Ascending aorta (tissue), 2 donors: ENCODE measurements at places on chromosomes 11 and 22.

DNA sequence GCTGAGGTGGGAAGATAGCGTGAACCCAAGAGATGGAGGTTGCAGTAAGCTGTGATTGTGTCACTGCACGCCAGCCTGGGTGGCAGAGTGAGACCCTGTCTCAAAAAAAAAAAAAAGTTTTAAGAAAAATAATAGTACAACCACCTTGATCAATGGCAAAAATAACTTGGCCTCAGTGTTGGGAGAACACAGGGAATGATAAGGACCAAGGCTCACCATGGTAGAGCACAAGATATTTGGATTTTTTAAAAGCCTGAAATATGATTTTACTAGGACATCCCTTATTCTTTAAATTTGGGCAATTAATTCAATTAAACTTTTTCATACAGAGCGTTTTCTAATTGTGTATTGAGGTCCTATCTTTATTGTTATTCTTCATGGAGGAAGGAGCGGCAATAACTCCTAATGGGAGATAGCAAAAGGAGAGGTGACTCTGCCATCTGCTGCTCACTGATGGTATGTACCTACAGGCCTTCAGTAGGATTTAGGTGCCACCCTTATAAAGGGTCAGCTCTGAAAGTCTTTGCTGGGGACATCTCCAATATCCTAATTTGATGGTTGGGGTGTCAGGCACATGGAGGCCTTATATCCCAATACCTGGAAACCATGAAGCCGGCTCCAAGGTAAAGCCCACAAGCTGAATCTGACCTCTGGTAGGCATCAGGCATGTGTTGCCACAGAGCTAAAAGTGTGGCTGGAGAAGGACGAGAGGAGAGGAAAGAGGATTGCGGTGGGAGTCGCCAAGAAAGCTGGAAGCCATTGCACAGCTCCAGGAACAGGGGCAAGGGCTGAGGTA is 21.9 kb upstream of the POLD3 start:
- H3K4me1 ChIP-seq: no peaks in the 10 kb centered on the region
- H3K27ac ChIP-seq: no peak overlapping the region
- no peak overlapping the region for H3K4me3 ChIP-seq
- no peaks in the 10 kb centered on the region for H3K36me3 ChIP-seq
- no peaks in the 10 kb centered on the region for H3K27me3 ChIP-seq

GRCh38 chr11:2118677-2119076 is 20.5 kb downstream of the IGF2 start:
- H3K27ac ChIP-seq: no peak overlapping the region
- no peaks in the 10 kb centered on the region for H3K4me1 ChIP-seq
- peaks cover 5% of the 10 kb centered on the region for H3K27me3 ChIP-seq
- H3K36me3 ChIP-seq: no peaks in the 10 kb centered on the region
- no peak for DNase-seq
- H3K4me3 ChIP-seq: no peak overlapping the region

- no peak overlapping the region for H3K27ac ChIP-seq
- H3K27me3 ChIP-seq: no peaks in the 10 kb centered on the region
- H3K4me1 ChIP-seq: no peaks in the 10 kb centered on the region
- H3K4me3 ChIP-seq: no peak overlapping the region
Observed at GRCh38 chr11:13054278-13054677, 45.2 kb downstream of the RASSF10 start.

- H3K36me3 ChIP-seq: peaks cover 18% of the 10 kb centered on the region
- no peak overlapping the region for H3K27ac ChIP-seq
- DNase-seq: no peak
- no peak overlapping the region for H3K4me3 ChIP-seq
- H3K27me3 ChIP-seq: no peaks in the 10 kb centered on the region
- H3K4me1 ChIP-seq: peaks cover 3% of the 10 kb centered on the region
Observed at GRCh38 chr11:111623527-111624030, 21.3 kb downstream of the SIK2 start.

- no peaks in the 10 kb centered on the region for H3K27me3 ChIP-seq
- no peak overlapping the region for H3K4me3 ChIP-seq
- no peak for DNase-seq
- H3K27ac ChIP-seq: no peak overlapping the region
Observed at GRCh38 chr11:115452241-115452640, 52.0 kb downstream of the CADM1 start.

GRCh38 chr11:93548679-93549319 is 5.6 kb upstream of the SMCO4 start:
- H3K4me1 ChIP-seq: no peaks in the 10 kb centered on the region
- H3K36me3 ChIP-seq: no peaks in the 10 kb centered on the region
- no peak overlapping the region for H3K27ac ChIP-seq
- DNase-seq: no peak

- DNase-seq: no peak
- no peak overlapping the region for H3K4me3 ChIP-seq
- H3K4me1 ChIP-seq: no peaks in the 10 kb centered on the region
Observed at GRCh38 chr11:1348796-1349326, 39.4 kb upstream of the TOLLIP start.

GRCh38 chr11:94417386-94417987 is 16.3 kb upstream of the GPR83 start:
- H3K4me3 ChIP-seq: no peak overlapping the region
- DNase-seq: no peak
- H3K27me3 ChIP-seq: no peaks in the 10 kb centered on the region
- no peak overlapping the region for H3K27ac ChIP-seq

GRCh38 chr11:34632105-34632791 is 11.4 kb downstream of the EHF start:
- H3K27me3 ChIP-seq: no peaks in the 10 kb centered on the region
- no peak overlapping the region for H3K4me3 ChIP-seq
- DNase-seq: no peak
- H3K27ac ChIP-seq: no peak overlapping the region

- H3K27ac ChIP-seq: peak overlapping the region; percentile 83
- H3K36me3 ChIP-seq: peaks cover 7% of the 10 kb centered on the region
- DNase-seq: no peak
- peaks cover 5% of the 10 kb centered on the region for H3K27me3 ChIP-seq
Observed at GRCh38 chr11:125902277-125902926, 604 bp downstream of the PUS3 start.

DNA sequence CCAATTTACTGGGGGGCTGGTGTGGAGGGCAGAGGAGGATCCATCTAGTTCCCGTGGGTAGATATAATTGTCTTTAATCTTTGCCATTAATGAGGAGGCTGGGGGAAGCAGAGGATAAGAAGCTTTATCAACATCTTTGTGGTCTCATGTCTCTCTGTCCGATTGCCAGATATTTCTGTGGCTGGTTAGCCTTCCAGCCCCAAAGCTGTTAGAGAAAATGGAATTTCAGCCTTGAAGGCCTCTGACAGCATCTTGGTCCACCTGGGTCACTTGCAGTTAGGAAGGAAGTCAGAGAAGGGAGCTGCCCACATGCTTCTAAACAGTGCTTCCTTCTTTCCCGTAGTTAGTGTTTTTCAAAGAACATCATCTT is 56.9 kb downstream of the ABTB2 start:
- H3K4me1 ChIP-seq: no peaks in the 10 kb centered on the region
- no peaks in the 10 kb centered on the region for H3K36me3 ChIP-seq
- H3K27me3 ChIP-seq: no peaks in the 10 kb centered on the region
- H3K4me3 ChIP-seq: no peak overlapping the region
- no peak for DNase-seq
- H3K27ac ChIP-seq: no peak overlapping the region

- no peak for DNase-seq
- H3K36me3 ChIP-seq: no peaks in the 10 kb centered on the region
- no peak overlapping the region for H3K4me3 ChIP-seq
- peaks cover 10% of the 10 kb centered on the region for H3K4me1 ChIP-seq
- H3K27me3 ChIP-seq: no peaks in the 10 kb centered on the region
Observed at GRCh38 chr11:45151362-45151982, 5.0 kb downstream of the PRDM11 start.

DNA sequence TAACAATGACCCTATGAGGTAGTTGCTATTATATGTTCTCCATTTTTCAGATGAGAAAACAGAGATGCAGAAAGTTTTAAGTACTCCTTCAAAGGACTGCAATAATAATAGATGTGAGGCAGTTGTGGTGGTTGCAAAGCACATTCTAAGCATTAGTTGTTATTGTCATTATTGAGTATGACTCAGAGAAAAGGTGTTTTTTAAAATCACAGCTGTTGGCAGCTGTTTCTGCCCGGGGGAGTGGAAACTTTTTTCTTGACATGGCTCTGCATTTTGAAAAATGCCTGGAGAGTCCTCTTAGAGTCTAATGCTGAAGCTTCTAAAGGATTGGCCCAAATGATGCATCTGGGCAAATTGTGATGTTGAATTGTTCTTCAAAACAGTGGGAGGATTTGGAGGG is 244.5 kb upstream of the MPPED2 start:
- H3K27ac ChIP-seq: peak overlapping the region; percentile 44
- H3K27me3 ChIP-seq: no peaks in the 10 kb centered on the region
- H3K4me3 ChIP-seq: no peak overlapping the region
- no peaks in the 10 kb centered on the region for H3K4me1 ChIP-seq
- no peaks in the 10 kb centered on the region for H3K36me3 ChIP-seq
- no peak for DNase-seq

GRCh38 chr11:114236829-114237228 is 59.4 kb upstream of the NNMT start:
- no peak for DNase-seq
- no peak overlapping the region for H3K4me3 ChIP-seq
- no peaks in the 10 kb centered on the region for H3K27me3 ChIP-seq
- H3K4me1 ChIP-seq: no peaks in the 10 kb centered on the region
- peaks cover 50% of the 10 kb centered on the region for H3K36me3 ChIP-seq

- no peak overlapping the region for H3K4me3 ChIP-seq
- DNase-seq: peak; percentile 64
- H3K27ac ChIP-seq: no peak overlapping the region
- peaks cover 5% of the 10 kb centered on the region for H3K4me1 ChIP-seq
- no peaks in the 10 kb centered on the region for H3K36me3 ChIP-seq
Observed at GRCh38 chr11:2265396-2265795, 5.0 kb downstream of the ASCL2 start.
